ENCODE measurements at places on chromosomes 12 and 14.

GRCh38 chr12:52050758-52051541, at the start of gene NR4A1:
Gene NR4A1 (plus strand): TSS chr12:52051442. CDS start chr12:52054329, 2,887 bp downstream.
- peak; percentile 97 for DNase-seq

DNA sequence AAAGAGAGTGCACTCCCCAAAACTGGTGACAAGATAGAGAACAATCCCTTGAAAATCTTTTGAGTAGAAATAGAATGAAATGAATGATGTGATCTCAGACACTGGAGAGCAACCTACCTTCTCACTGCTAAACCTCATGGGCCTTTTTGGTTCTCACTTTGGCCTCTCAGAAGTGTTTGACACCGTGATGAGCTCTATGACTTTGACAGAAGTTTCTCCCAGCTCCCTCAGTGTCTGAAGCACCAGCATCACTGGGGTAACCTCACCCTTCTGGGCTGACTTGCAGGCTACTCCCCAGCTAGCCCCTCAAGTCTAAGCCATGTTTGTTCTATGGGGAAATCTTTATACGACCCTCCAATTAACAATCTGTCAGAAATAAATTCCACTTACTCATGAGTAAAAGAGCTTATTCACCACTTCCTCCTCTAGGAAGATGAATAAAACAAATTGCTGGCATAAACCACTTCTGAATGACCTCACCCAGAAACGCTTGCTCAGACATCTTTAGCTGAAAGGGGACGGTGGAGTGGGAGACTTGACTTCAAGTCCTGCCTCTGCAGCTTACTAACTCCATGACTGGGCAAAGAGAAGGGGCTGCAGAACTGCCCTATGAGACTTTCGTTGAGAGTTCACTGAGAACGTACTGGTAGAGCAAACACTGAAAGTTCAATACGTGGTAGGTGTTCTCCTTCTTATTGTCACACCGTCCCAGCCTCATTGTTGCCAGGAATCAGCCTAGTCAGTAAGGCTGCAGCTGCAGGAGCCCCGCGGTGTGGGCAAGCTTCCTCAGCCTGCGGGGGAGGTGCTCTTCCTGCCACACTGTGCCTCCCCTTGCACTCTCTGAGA, 46.5 kb downstream of the ST8SIA1 start:
- no peak for DNase-seq

DNA sequence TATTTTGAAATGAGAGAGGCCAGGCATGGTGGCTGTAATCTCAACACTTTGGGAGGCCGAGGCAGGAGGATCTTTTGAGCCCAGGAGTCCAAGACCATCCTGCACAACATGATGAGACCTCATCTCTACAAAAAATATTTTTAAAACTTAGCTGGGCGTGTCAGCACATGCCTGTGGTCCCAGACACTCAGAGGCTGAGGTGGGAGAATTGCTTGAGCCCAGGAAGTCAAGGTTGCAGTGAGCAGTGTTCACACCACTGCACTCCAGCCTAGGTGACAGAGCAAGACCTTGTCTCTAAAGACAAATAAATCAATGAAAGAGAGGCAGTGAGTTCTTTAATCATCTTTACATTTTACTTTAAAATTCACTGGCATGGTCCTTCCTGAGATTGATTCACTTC, 124.5 kb downstream of the DUSP6 start:
- no peak for DNase-seq

- no peak for DNase-seq
These were observed 178.6 kb downstream of the EFCAB11 start for GRCh38 chr14:89775946-89776345.

DNA sequence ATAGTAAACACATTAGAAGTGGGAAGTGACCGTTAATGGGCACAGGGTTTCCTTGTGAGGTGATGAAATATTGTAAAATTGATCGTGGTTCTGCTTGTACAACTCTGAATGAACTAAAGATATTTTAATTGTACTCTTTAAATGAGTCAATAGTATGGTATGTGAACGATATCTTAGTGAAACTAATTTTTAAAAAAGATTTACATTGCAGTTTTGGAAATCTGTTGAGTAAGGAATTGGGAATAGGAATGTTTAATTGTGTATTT, 1.7 kb downstream of the ZNF410 start:
- DNase-seq: no peak

- DNase-seq: no peak
These were observed 72.8 kb downstream of the PAPOLA start for GRCh38 chr14:96574633-96575632.

- no peak for DNase-seq
These were observed 294.6 kb downstream of the NUAK1 start for GRCh38 chr12:105843986-105844760.

GRCh38 chr14:72528863-72529175, 365.1 kb downstream of the DPF3 start:
- DNase-seq: no peak
